ENCODE measurements at places on chromosomes 2 and 18. TPM values are rescaled to one million over a fixed set of nuclear protein-coding genes. Genes with fewer than 3 reads are reported as not detected.

DNA sequence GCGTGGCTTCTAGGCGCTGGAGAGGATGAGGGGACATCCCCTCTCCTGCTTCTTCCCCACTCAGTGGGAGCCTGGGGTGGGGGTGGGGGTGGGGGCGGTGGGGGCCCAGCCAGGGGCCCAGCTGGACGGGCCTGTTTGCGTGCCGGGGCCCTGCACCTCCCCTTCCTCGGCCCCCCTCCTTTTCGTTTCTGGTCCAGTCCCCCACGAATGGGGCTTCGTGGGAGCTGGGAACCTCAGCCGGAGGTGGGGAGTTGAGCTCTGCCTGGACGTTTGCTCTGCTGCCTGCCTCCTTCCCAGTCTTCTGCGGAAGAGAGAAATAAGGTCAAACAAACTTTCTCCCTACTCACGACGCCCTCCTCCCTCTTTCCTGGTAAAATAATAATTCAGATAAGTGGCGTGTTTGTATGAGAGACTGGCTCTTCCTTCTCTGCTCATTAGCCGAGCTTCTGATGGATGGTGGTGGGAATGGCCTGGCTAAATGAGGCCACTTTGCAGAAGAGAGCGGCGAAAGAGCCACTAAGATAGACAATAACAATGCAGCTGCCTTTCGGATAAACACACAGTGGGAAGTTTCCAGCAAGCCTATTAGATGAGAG, 782 bp downstream of the MTA3 start:
- no peak for DNase-seq

- DNase-seq = no peak
Measured at GRCh38 chr2:12207491-12207890, 461.1 kb downstream of the LPIN1 start.

Gene ASPRV1
- total RNA-seq = 0.95 TPM

- DNase-seq = no peak
Measured at GRCh38 chr2:8241317-8241716, 440.5 kb upstream of the ID2 start.

Gene IL1F10
- total RNA-seq = not detected

- DNase-seq = no peak
Measured at GRCh38 chr2:63827749-63828148, 13.9 kb upstream of the UGP2 start.

DNA sequence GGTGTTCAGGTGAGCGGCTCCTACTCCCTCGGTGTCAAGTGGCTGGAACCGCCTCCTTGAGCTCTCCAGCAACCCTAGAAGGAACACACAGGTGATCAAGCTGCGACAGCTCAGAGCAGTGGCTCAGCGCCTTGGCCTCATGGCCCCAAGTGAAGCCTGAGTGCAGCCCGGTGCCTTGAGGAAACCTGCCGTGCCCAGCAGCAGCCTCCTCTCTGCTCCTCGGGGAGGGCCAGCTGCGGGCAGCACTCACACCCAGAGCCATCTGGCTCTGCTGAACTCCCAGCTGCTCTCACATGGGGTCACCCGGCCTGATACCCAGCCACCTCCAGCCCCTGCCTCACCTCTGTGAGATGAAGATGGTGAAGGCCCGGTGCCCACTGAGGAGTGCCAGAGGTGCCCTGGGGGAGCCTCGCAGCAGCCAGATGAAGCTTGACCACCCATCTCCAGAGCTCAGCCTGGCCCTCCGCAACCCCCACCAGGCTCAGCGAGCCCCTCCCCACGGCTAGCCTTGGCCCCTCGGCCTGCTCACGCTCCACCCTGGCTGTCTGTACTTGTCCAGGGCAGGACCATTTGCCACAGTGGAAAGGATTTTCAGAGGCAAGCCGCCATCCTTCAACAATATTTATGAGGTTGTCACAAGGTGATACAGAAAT, 70.6 kb upstream of the RAB6C start:
- DNase-seq = no peak

DNA sequence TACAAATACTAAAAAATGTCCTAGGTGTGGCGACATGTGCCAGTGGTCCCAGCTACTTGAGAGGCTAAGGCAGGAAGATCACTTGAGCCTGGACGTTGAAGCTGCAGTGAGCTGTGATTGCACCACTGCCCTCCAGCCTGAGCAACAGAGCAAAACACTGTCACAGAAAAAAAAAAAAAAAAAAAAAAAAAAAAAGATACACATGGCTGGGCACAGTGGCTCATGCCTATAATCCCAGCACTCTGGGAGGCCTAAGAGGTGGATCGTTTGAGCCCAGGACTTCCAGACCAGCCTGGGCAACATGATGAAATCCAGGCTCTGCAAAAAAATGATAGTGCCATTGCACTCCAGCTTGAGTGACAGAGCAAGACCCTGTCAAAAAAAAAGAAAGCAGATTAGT, 13.7 kb downstream of the KANSL1L start:
- no peak for DNase-seq

DNA sequence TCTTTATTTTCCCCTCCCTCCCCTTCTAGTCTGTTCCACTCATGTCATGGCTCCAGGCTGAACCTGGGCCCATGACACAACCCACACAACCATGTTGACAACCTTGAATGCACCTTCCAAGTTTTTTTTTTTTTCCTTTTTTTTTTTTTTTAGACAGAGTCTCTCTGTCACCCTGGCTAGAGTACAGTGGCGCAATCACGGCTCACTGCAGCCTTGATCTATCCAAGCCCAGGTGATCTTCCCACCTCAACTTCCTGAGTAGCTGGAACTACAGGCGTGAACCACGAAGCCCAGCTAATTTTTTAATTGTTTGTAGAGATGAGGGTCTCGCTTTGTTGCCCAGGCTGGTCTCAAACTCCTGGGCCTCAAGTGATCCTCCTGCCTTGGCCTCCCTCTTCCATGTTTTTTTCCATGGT, 21.9 kb upstream of the ROCK2 start:
- DNase-seq = no peak

DNA sequence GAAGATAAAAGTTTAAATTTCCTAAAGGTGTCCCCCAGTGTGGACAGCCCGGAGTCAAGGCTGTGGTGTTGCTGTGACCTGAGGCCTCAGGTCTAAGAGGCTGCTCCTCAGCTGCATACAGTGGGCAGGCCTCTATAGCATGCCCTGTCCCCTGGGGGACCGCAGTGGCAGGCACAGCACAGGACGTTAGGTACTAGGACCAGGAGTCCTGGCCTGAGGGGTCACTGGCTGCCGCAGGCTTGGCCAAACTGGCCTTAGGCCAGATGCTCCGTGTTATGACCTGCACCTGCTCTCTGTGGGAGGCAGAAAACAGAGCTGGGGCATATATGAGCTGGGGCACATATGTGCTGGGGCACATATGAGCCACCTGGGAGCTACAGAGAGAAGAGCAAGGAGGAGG, 21.2 kb upstream of the MAL start:
- no peak for DNase-seq

GRCh38 chr2:168194784-168195522, 52.4 kb downstream of the STK39 start:
- DNase-seq = no peak

- no peak for DNase-seq
Measured at GRCh38 chr2:231250146-231250545, 51.7 kb downstream of the ARMC9 start.

GRCh38 chr2:110940376-110940910, 180.3 kb upstream of the BCL2L11 start:
- no peak for DNase-seq

DNA sequence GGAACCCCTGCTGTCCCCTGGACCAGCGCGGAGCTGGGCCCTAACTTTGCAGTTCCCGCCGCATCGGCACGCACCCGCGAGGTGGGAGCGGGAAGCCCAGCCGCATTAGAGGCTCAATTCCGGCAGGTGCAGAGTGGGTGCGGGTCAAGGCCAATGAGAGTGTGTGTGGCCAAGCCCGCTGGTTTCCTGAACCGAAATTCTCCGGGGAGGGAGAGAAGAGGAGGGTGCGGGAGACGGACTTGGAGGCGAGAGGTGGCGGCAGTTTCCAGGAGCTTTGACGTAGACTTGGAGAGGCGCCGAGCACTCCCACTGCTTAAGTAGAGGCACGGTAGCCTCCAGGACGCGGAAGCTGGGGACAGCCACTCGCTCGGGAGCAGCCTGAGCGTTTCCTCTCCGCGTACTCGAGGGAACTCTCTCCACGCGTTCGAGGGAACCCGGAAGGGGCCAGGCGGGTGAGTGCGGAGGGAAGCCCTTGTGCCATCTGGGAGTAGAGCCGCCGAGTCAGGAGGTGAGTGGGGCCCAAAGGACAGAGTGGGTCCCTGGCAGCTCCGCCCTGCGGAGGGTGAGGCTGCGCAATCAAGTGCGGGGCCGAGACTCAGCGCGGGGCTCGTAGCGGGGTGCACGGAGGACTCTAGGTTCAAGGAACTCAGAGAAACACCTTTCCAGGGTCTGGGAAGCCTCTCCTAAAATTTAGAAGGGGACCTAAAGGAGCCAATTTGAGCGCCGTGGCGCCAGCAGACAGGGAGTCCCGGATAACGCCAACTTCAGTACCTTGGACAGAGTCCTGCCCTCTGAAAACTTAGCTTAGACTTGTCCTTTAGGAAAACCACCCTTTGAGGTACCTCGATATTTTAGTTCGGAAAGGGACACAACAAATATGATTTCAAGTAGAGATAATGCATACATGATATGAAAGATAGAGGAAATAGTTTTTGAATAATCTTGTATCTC, at the start of gene FAM237A:
Gene FAM237A (plus strand): TSS at position 413 of the 951 bp plus-strand sequence. CDS start 1,750 bp downstream, outside the sequence.
- DNase-seq = peak; percentile 33

DNA sequence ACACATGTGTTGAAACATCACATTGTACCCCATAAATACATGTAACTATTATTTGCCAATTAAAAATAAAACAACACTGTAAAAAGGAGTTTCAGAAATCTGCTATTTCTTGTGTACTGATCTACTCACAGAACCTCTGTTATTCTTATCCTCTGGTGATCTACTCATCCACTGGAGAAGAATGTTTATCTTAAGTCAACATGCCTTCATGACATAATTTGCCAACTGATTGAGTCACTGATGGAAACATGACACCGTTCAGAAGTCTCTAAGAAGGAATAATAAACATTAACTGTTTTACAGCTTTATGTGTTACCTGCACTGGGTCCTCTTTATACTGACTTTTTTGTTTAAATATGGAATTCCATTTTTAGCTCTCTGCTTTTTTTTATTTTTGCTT, 555.2 kb downstream of the DCDC2C start:
- no peak for DNase-seq

DNA sequence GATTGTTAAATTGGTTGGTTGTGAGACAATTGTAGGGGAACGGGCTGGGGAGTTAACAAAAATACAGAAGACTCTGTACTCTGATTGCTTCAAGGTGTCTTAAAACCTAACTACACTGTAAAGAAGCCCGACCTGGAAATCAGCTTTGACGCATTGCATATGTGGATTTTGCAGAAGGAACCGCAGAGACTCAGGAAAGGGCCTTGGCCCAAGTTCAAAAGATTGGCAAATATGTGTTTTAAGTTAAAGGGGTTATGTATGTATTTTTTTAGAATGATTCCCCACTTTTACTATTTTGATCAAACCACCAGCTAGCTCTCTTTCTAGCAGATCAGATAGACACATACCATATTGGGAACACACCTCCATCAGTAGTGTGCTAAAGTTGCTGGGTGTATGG, 18.0 kb upstream of the EDAR start:
- DNase-seq = no peak

GRCh38 chr2:38233231-38233983, 143.7 kb downstream of the ATL2 start:
- DNase-seq = no peak

- DNase-seq = no peak
Measured at GRCh38 chr2:134772493-134773169, 53.8 kb upstream of the TMEM163 start.

DNA sequence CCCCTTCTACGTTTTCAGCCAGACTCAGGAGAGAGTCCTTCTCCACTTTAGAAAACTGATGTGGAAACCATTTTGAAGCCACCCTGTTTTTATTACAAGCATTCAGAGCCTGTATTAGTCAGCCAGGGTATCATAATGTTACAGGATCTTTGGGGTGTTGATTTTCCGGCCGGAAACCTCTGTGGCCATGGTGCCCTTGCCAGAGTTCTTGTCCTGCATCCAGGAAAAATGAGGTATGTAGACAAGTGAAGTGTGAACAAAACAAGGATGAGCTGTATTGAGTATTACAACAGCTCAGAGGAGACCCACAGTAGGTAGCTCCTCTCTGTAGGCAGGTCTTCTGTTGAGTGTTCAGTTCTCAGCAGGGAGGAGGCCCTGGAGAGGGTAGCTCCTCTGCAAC, 241.0 kb upstream of the COPS8 start:
- DNase-seq = no peak

GRCh38 chr2:173860082-173860481, 105.1 kb downstream of the SP3 start:
- no peak for DNase-seq

Gene TPRKB
- 41.6 TPM for total RNA-seq

DNA sequence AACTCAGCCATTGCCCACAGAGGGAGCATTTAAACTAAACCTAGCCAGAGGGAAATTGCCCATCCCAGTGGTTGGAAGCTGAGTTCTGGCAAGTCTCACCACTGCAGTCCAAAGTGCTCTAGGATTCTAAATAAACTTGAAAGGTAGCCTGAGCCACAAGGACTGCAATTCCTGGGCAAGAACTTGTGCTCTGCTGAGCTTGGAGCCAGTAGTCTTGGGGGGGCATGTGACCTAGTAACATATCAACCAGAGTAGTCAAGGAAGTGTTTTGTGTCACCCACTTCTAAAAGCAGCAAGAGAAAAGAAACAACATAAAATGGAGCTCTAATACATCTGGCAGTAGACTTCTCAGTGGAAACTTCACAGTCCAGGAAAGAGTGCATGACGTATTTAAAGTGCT, 167.0 kb downstream of the PTH2R start:
- DNase-seq = no peak

- DNase-seq = no peak
Measured at GRCh38 chr18:61852496-61852895, 40.3 kb downstream of the RNF152 start.

DNA sequence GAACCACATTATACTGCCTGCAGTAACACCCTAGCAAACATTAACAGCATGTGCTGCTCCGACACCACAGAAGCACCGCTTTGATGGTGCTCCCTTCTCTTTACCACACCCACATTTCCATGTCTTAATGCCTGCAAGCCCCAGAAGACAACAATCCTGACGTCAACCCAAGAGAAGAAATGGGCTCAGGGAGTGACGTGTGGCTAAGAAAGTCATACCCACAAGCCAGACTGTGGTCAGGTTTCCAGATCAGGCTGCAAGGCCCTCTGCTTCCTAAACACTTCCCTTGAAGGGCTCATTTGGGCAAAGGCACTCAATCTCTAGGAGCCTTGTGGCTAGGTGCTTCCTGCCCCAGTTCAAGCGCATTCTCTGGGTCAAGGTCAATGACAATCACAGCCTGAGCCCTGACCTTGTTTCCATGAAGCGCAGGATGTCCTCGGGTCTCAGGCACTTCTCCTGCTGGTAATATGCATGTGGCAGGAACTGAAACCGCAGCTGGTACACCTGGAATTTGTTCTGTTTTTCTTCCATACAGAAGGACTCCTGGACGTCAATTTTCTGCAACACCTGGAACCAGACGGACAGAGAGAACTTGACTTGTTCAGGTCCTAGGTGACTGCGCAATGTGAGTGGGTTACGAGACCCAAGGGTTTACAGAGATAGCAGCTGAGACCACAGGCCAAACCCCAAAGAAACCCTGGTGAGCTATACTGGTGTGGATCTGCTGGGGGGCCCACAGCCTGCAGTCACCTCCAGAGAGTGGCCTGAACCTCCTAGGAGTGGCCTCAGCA, 67.2 kb downstream of the POLR1A start:
- DNase-seq = no peak

- DNase-seq = no peak
Measured at GRCh38 chr2:147603876-147604275, 241.0 kb upstream of the ACVR2A start.

Data from H1 (cell line).